Activated gamma-delta T cell (primary cell): ENCODE measurements at places on chromosomes 4 and X.

DNA sequence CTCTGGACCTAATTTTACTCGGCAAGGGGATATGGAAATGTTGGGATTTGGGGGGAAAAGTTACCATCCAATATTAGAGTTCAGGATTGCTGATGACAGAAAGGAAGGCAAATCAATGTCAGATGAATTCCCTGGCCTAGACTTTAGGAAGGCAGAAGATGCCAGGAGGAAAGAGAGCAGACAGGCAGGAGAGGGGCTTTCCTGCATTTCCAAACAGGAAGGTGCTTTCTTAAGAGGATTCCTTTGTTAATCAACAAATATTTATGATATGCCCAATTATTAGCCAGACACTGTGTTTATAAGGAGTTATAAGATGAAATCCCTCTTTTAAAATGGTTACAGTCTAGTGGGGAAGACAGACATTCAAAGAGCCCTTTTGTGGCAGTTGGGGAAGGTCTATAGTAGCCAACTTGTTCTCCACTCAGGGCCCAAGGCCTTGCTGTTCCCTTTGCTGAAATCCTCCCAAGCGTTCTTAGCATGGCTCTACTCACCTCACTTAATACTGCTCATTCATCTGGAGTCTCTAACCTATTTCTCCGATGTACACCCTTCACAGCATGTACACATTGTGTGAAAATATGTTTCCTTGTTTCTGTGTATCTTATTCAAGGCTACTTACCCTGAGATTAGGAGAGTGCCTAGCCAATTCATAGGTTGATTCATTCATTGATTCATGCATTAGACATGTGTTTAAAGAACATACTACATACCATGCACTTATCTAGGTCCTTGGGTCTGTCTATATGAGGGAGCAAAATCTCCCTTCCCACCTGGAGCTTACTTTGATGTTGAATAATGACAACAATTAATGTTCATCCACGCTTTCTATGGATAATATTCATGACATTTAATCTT, 5.3 kb downstream of the IGFBP7 start:
- no peak for DNase-seq

DNA sequence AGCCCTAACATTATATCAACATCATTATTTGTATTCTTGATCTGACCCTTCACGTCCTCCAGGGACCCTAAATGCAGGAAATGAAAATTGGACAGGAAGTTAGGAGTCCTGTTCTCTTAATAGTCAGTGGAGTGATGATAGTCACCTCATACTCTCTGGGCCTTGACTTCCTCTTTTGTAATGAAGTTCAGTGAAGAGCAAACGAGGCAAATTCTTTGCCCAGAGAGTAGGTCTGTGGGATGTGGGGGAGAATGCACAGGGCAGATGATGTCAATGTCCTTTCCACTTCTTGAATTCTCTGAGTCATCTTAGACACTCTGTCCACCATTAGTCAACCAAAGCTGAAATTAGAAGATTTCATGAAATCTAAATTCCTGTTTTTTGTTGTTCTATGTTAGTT, 17.1 kb upstream of the GPRIN3 start:
- no peak for DNase-seq

- DNase-seq = no peak
Measured at GRCh38 chrX:147850875-147851274, 60.8 kb upstream of the FMR1 start.

- no peak for DNase-seq
Measured at GRCh38 chr4:167339781-167340180, 105.5 kb upstream of the SPOCK3 start.

DNA sequence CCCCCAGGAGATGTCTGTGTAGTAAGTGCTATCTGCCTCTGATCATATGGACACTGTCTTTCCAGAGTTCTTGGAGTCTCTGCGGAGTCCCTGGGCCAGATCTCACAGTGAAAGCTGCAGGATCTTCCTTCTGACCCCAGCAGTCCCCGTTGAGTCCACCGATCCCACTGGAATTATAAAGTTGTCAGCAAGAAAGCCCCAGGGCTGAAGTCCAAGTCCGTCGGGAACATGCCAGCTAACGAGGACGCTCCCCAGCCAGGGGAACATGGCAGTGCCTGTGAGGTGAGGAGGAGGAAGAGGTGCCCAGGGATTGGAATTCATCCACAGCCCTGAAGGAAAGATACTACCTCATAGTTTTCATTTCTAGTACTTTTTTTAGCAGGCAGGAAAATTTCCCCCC, 9.3 kb downstream of the ZNF81 start:
- no peak for DNase-seq

- no peak for DNase-seq
Measured at GRCh38 chrX:54494166-54494988, 1.7 kb downstream of the FGD1 start.

- DNase-seq = no peak
Measured at GRCh38 chr4:152255437-152255836, 280.5 kb downstream of the FBXW7 start.

DNA sequence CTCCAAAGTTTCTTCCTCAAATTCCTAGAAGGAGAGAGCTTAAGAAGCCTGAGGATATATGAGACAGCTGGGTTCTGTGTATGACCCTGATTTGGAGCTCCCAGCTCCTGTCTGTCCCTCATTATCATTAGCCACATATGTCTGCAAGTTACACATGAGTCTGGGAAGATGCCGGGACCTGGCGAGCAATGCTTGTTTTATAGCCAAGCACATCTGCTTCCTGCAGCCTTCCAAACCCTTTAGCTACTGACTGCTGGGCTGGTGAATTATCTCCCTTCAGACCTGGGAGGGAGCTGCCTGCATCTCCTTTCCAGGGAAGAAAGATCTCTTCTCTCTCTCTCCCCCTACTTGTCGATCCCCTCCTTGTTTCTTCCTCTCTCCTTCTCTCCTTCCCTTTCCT, 556.7 kb upstream of the BOD1L1 start:
- DNase-seq = no peak

DNA sequence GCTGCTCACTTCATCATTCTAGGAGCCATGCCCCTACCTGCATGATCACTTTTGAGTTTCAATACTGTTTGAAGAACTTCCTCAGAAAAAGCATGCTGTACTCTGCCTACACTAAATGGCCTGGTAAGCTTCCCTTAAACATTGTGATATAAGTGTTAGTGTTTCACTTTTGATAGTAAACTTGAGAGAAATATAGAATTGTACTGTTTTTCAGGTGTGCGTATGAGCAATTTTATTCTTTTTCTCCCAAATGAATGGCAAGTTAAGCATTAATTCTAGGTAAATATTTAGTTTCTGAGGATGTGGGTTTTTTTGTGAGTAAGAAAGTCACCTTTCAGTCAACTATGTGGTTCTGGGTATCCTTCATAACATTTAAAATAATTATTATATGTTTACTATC, 484.5 kb downstream of the IL15 start:
- no peak for DNase-seq

DNA sequence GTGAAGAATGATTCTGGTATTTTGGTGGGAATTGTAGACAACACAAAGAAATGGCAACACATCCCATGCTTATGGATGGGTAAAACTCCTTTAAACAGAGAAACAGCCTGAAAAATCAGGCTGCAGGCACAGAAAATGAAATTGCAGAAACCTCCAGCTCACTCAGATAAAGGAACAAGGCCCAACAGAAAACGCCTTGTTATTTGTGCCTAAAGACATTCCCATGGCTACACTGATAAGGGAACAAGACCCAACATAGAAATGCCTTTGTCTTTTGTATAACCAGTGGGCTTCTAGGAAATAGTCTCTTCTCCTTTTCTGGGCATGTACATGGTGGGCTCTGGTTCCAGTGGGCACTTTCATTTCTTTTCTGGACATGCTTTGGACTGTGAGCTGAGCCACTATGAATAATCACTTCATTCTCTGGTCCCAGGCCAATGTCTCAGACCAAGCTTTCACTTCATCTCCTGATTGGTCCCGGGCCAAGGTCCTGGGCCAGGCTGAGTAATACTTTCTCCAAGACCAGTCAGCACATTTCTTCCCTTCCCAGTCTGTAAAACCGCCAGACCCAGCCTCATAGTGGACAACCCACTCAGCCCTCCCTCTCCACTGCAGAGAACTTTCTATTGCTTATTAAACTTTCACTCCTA, 160.5 kb downstream of the TBX22 start:
- no peak for DNase-seq

GRCh38 chrX:19673375-19674040, 158.2 kb upstream of the MAP3K15 start:
- no peak for DNase-seq

GRCh38 chr4:81786063-81786763, 314.5 kb upstream of the RASGEF1B start:
- no peak for DNase-seq

- DNase-seq = no peak
Measured at GRCh38 chr4:186981161-186981560, 257.5 kb upstream of the FAT1 start.

DNA sequence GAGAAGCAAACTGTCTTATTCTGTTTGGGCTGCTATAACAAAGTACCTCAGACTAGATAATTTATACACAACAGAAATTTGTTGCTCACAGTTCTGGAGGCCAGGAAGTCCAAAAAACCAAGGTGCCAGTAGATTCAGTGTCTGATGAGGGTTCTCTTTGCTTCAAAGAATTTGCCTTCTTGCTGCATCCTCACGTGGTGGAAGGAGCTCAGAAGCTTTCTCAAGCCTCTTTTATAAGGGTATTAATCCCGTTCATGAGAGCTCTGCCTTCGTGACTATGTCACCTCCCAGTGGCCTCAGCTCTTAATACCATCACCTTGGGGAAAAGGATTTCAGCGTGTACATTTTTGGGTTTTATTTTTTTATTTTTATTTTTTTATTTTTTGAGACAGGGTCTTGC, 20.1 kb downstream of the CA5B start:
- DNase-seq = no peak

DNA sequence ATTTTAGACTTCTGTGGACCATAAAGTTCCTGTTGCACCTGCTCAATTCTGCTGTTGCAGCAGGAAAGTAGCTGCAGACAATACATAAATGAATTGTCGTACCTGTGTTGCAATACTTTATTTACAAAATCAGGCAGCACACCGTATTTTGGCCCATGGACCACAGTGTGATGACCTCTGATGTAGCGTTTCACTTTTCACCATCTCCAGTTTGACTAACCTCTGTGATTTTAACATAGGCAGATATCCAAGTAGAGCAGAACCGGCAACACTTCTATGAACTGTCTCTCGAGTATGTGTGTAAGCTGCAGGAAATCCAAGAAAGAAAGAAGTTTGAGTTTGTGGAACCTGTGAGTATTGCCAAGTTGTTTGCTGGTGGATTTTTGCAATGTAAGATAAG, 132.7 kb downstream of the ARHGAP10 start:
- no peak for DNase-seq

- DNase-seq = no peak
Measured at GRCh38 chrX:133335027-133335426, 80.3 kb downstream of the GPC4 start.

DNA sequence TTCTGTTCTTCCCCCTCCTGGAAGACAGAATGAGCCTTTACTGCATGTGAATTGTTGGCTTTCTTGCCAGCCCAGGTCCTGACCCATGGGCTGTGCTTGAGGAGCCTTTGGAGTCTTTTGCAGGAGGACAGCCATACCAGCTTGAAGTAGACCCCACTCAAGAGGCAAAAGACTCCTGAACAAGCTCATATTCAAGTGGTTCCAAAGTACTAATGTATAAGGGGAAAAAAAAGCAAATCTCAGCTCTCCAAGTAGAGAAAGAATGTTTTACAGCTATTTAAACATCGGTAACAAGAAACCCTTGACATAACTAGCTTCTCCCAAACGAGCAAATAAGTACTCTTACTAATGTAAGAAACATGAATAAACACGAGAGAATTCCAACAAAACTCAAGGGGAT, 174.9 kb upstream of the MXRA5 start:
- no peak for DNase-seq

DNA sequence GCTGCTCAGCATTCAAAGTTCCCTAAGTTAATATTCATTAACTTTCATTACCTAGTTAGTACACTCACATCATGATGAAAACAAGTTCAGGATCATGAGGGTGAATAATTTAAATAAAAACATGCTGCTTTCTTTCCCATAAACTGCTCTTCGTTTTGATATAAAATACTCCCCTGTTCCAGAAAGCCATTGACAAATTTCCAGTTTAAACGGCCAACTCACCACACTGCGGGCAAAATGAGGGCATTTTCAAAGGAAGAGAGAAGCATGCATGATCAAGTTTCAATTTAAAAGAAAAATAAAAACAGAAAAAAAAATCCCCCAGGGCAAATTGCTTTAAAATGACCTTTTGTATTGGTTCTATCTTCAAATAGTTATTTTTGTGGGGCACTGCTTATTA, 69.6 kb downstream of the EPHA5 start:
- no peak for DNase-seq

DNA sequence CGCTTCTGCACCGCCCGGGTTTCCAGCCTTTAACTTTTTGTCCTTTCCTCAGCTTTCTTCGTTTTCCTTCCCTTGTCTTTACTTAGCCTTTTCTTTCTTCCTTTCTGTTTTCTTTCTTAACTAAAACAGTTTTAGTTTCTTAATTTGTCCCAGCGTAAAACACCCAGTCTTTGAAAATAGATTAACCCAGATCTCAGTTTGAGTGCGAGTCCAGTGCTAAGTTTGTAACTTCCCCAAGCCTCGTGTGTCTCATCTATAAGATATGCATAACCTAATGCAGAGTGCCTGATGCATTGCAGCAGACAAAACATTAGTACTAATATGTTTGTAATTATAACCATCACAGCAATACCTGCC, 460 bp upstream of the GEMIN8 start:
- no peak for DNase-seq

- no peak for DNase-seq
Measured at GRCh38 chr4:73723928-73724327, 16.4 kb upstream of the CXCL8 start.

DNA sequence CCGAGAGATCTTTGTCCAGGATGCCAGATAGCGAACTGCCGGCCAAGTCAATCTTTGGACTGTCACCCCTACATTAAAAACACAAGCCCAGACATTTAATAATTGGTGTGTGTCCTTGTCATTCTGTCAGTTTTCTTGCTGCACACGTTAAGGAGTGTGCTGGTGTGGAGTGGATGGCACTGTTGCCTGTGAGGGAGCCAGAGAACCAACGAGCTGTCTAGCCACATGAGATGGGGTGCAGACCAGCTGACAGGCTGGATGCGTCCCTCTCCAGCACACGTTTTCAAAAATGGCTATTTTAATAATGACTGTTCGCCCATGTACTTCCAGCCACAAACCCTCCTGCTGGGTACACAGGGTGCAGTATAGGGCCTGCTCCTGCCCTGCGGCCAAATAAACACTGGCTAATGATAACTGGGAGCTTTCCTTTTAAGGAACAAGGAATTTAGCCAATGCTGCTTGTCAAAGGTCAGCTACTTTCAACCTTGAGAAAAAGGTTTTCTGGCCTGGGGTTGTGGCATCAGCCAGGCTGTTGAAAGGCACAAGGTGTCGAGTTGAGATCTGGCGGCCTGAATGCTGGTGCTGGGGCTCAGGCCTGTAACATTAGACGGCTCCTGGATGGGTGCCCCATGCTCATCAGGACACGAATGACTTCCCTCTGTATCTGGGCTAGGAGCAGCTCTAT, 54.0 kb upstream of the MAP3K15 start:
- no peak for DNase-seq

GRCh38 chr4:94676970-94677369, 80.8 kb upstream of the BMPR1B start:
- no peak for DNase-seq

- DNase-seq = no peak
Measured at GRCh38 chr4:153434190-153434589, 32.0 kb upstream of the TMEM131L start.

- DNase-seq = no peak
Measured at GRCh38 chr4:48429709-48430474, 53.3 kb upstream of the SLC10A4 start.
